ENCODE measurements at places on chromosomes 11 and 22.

DNA sequence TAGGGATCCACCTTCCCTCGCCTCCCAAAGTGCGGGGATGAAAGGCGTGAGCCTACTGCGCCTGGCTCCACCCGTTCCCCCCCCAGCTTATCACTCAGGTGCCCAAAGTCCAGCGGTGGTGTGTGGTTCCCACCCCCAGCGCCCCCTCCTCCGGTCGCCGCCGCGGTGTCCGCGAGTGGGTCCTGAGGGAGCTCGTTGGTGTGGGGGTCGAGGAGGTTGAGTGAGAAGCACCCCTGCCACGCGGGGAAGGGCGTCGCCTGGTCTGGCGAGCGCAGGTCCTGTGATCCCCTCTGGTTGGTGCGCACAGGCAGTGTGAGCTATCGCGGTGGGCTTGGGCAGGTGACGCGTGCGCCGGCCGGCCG is 3900.6 kb upstream of the OR11H1 start:
- no peak for DNase-seq

DNA sequence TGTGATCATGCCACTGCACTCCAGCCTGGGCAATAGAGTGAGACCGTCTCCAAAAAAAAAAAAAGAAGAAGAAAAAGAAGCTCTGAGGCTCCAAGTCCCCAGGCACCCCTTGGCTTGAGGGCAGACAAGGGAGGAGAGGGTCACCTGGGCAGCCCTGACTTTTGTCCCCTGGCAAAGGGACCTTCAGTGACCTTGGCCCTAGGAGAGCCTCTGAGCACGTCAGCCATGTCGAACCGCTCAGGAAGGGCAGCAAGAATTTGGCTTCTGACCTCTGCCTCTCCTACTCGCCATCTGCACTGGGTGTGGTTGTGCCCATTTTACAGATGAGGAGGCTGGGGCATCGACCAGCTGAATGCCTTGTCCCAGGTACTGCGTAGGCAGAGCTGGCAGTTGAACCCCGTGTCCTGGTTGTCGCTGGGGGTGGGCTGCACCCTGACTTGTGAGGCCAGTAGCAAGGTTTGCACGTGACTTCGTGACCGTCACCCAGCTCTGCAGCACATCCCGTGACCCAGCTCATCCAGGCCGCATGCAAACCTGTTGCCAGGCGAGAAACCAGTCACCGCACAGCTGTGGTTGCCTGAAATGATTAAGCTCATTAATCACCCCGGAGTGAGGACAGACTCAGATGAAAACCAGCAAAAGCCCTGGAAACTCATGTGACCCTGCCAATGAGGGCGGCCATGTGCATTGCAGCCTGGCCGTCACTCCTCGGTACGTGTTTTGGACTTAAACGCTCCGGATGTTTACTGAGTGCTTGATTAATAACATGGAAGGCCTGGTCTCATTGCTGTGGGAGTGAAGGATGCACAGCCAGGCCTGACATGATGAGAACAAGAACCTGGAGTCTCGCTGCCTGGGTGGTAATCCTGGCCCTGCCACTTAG is 47.7 kb upstream of the PPP6R3 start:
- DNase-seq = peak; percentile 27

- DNase-seq = no peak
Measured at GRCh38 chr22:45580726-45581381, 78.2 kb downstream of the FBLN1 start.

GRCh38 chr11:131758726-131759125 is 388.3 kb downstream of the NTM start:
- no peak for DNase-seq

DNA sequence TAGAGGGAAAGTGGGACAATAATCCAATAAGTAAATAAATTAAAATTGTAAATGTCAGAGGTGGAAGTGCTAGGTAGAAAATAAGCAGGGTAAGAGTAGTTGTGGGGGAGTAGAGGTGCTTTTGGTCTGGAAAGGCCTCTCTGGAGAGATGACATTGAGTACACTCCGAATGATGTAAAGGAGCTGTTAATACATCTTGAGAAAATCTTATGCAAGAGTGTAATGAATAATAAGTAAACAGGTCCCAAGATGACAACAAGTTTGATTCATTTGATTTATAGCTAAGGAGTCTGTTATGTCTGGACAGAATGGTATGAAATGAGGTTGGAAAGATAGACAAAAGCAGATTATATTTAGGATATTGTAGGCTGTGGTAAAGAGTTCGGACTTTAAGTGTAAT is 87.5 kb downstream of the TMEM135 start:
- no peak for DNase-seq

GRCh38 chr11:29934115-29934638 is 82.7 kb downstream of the KCNA4 start:
- DNase-seq = no peak

GRCh38 chr11:66567787-66568123 is 651 bp downstream of the CTSF start:
- no peak for DNase-seq

DNA sequence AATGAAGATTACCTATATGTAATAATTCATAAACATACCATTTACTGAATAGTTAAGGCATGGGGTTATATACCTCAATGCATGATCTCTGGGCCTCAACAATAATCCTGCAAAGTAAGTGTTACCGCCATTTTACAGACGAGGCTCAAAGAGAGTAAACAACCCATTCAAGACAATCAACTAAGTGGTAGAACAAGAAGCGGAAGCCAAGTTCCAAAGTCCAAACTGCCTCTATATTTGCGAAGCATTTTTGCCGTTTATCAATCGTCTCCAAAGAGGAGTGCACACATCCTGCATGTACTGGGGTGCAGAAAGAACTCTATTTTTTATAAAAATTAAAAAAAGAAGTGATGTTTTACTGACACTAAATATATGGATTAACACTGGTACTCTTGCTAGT is 27.5 kb upstream of the P4HA3 start:
- no peak for DNase-seq

- no peak for DNase-seq
Measured at GRCh38 chr11:132307309-132308020, 937.0 kb downstream of the NTM start.

DNA sequence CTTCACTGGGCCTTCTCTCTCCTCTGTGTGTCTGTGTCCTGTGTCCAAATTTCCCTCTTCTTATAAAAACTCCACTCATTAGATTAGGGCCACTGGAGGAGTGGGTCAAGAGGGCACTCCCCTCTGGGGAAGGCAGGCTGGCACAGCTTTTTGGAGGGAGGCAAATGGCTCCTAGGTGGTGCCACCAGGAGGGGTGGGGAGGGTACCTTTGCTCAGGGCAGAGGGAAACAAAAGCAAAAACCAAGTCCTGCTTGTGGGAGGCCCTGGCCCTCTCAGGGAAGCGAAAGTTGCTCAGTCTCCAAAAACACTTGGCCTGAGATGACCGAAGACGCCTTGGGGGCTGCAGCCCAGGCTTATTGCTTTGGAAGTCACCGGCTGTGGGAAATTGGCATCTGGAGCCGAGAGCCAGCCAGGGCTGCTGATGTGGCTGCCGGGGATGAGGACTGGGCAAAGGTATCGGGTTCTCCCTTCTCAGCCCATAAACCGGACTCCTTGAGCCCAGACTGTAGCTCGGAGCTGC is 48.2 kb upstream of the ANO1 start:
- no peak for DNase-seq

DNA sequence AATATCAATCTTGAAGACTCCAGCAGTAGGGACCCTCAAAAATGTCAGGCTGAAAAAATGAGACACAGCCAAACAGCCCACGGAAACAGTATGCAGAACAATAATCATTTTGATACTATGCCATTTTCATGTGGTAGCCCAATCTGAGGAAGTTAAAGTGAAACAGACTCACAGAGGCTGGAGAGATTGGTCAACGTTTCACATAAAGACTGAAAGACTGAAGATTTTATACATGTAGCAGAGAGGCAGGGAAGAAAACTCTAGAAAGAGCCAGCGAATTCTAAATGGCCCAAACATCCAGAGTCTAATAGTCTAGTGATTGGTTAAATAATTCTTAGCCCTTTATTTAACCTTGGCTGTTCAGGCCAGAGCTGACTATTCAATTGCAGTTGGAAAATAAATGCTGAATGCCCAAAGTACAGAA is 49.4 kb downstream of the MAML2 start:
- no peak for DNase-seq

GRCh38 chr11:107157146-107157808 is 139.0 kb upstream of the GUCY1A2 start:
- DNase-seq = no peak
